MCF 10A (cell line): ENCODE measurements at places on chromosomes 12 and 14.

DNA sequence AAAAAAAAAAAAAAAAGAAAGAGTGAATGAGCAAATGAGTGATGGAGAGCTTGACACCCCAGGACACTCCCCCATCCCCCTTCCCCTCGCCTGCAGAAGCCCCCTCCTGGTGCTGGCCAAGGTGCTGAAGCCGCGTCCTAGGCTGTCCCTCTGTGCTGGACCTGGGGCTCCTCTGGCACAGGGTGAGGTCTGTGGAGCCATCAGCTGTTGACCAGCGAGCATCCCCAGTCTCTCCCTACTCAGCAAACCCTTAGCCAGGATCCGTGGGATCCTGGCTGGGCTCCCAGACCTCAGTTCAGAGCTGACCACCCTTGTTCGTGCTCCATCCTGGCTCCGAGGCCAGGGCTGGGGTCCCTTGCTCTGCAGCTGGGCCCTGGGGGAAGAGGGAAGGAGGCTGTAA is 5.4 kb upstream of the KIF26A start:
- no peak for DNase-seq
- no peak overlapping the region for H3K4me3 ChIP-seq
- no peak overlapping the region for H3K27ac ChIP-seq
- H3K36me3 ChIP-seq: no peaks in the 10 kb centered on the region
- no peaks in the 10 kb centered on the region for H3K4me1 ChIP-seq

GRCh38 chr12:97257726-97258125 is 204.9 kb upstream of the RMST start:
- H3K36me3 ChIP-seq: no peaks in the 10 kb centered on the region
- H3K27me3 ChIP-seq: peaks cover 32% of the 10 kb centered on the region
- no peak overlapping the region for H3K27ac ChIP-seq
- no peak for DNase-seq

- no peaks in the 10 kb centered on the region for H3K27me3 ChIP-seq
- H3K36me3 ChIP-seq: no peaks in the 10 kb centered on the region
- no peak for DNase-seq
- H3K27ac ChIP-seq: no peak overlapping the region
- peaks cover 20% of the 10 kb centered on the region for H3K4me1 ChIP-seq
Observed at GRCh38 chr12:92046557-92047392, 98.9 kb downstream of the BTG1 start.

DNA sequence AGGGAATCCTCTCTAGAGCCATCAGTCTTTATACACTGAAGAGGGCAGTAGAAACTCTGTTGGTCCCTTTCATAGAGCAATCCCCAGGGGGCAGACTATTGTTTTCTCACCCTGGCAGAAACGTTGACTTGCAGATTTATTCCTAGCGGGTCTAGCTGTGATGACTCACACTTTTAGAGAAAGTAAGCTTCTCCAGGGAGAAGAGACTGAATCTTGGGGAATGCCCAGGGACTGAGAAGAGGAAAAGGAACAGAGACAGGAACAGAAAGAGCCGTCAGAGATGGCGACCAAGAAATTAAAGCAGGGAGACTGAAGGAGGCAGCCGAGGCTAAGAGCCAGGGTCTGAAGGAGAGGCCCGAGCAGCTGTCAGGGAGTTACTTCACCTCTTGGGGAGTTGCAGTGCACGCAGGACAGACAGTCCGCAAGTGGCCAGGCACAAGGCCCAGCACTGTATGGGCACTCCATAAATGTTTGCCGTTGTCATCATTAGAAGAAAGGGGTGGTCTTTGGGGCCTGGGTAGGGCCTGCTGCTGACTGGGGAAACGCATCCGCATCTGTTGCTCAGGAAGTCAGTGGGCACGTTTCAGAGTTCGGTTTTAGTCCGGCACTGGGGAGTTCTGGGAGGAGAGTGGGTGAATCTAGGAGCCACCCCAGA is 13.0 kb downstream of the PLEKHG6 start:
- H3K4me3 ChIP-seq: peak overlapping the region; percentile 3
- H3K4me1 ChIP-seq: peaks cover 38% of the 10 kb centered on the region
- H3K27ac ChIP-seq: peak overlapping the region; percentile 68
- peaks cover 38% of the 10 kb centered on the region for H3K36me3 ChIP-seq

- H3K4me1 ChIP-seq: peaks cover 18% of the 10 kb centered on the region
- no peaks in the 10 kb centered on the region for H3K27me3 ChIP-seq
- H3K36me3 ChIP-seq: peaks cover 30% of the 10 kb centered on the region
- DNase-seq: no peak
- peak overlapping the region; percentile 98 for H3K27ac ChIP-seq
- H3K4me3 ChIP-seq: peak overlapping the region; percentile 86
Observed at GRCh38 chr14:49766839-49767238, 1.1 kb upstream of the KLHDC2 start.

- H3K4me1 ChIP-seq: peaks cover 14% of the 10 kb centered on the region
- H3K36me3 ChIP-seq: peaks cover 31% of the 10 kb centered on the region
- H3K4me3 ChIP-seq: no peak overlapping the region
- no peaks in the 10 kb centered on the region for H3K27me3 ChIP-seq
Observed at GRCh38 chr14:61719344-61720293, 24.3 kb downstream of the HIF1A start.

DNA sequence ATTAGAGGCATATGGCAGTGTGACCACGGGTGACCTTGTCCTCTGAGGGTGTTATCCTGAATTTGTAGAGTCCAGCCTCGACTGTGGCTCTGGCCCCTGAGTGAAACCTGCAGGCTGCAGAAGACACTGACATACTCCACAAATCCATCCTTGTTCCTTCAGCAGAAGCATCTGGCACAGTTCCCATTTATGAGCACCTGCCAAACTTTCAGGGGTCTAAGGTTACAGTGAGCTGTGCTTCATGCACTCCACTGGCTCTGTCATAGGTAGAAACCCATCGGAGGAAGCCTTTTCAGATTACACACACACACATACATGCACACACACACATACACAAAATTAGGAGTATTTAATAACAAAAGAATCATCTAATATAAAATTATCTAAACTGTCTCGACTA is 13.6 kb upstream of the NUAK1 start:
- no peak overlapping the region for H3K27ac ChIP-seq
- no peak overlapping the region for H3K4me3 ChIP-seq
- no peaks in the 10 kb centered on the region for H3K36me3 ChIP-seq
- H3K4me1 ChIP-seq: no peaks in the 10 kb centered on the region
- DNase-seq: no peak
- H3K27me3 ChIP-seq: no peaks in the 10 kb centered on the region

GRCh38 chr12:56935752-56936151 is 1.5 kb upstream of the SDR9C7 start:
- H3K27me3 ChIP-seq: no peaks in the 10 kb centered on the region
- H3K36me3 ChIP-seq: no peaks in the 10 kb centered on the region
- DNase-seq: no peak
- H3K27ac ChIP-seq: no peak overlapping the region

DNA sequence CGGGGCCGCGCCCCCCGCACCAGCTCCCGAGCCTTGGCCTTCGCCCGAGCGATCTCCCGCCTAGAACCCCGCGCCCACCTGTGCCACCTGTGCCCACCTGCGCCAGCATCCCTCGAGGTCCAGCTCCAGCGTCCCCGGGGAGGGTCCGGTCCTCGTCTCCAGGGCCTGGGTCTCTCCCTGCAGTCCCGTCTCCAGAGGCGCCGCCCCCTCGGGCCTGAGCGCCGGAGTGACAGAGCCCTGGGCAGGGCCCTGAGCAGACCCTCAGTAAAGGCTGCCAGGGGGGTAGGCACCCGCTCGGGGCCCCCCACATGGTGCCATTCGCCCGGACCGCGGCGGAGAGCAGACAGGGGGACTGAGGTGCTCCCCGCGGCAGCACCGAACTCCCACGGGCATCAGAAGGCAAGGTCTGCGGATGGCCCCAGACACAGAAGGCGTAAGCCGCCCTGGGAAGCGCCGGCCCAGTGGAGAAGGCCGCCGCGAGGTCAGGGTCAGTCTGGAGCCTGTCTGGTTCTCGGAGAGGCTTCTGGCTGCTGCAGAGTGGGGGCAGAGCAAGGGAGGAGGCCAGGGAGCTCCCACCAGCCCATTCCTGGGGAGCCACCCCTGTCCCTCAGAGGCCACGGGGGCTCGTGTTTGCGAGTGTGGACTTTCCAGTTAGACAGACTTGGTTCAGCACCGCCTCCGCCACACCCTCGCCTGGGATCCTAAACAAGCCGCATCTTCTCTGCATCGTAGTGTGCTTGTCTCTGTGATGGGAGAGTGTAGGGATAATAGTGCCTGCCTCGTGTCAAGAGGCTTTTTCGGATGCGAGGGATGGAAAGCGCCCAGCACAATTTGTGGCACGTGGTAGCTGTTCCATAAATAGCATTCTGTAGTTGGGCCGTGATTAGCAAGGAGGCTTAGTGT is 1.1 kb upstream of the PPP1R13B start:
- peak overlapping the region; percentile 58 for H3K4me3 ChIP-seq
- H3K4me1 ChIP-seq: peaks cover 9% of the 10 kb centered on the region
- H3K27me3 ChIP-seq: no peaks in the 10 kb centered on the region
- peaks cover 6% of the 10 kb centered on the region for H3K36me3 ChIP-seq
- H3K27ac ChIP-seq: no peak overlapping the region

DNA sequence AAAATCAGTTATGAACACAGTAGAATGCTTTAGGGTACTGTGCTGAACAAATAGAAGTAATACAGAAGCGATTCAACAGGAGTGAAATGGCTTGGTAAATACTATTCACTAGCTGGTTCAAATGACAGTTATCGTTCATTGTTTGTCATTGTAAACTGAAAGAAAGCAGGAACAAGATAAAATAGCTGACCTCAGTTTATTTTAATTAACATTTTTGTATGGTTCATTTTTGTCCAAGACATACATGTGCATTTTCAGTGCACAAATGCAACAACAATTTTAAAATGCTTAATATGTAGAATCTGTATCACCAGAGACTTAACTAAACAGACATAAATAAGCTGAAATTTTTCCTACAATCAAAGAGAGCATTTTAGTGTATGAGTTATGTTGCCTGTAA is 49.9 kb downstream of the ALX1 start:
- no peaks in the 10 kb centered on the region for H3K36me3 ChIP-seq
- no peak overlapping the region for H3K27ac ChIP-seq
- peaks cover 8% of the 10 kb centered on the region for H3K4me1 ChIP-seq
- no peak for DNase-seq
- H3K4me3 ChIP-seq: no peak overlapping the region

DNA sequence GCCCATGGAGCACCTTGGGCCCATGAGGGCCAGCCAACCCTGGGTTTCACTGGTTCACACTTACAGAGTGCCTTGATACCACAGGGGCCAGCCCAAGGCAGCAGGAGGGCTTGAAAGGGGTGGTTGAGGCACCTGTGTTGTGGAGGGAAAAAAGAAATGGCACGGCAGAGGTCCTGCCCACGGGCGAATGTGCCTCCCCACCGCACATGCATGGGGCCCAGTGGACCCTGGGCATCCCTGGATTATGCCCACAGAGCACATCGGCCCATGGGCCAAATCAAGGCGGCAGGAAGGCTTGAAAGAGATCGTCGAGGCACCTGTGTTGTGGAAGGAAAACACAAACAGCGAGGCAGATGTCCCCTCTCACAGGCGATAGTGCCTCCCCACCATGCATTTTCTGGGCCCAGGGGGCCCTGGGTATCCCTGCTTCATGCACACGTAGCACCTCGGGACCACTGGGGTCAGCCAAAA is 378.1 kb downstream of the ALG10 start:
- H3K4me3 ChIP-seq: no peak overlapping the region
- no peak overlapping the region for H3K27ac ChIP-seq
- DNase-seq: no peak

GRCh38 chr14:105767315-105767714 is 240.9 kb downstream of the TMEM121 start:
- DNase-seq: no peak
- H3K27ac ChIP-seq: no peak overlapping the region
- no peak overlapping the region for H3K4me3 ChIP-seq
- no peaks in the 10 kb centered on the region for H3K4me1 ChIP-seq
- no peaks in the 10 kb centered on the region for H3K27me3 ChIP-seq
- peaks cover 6% of the 10 kb centered on the region for H3K36me3 ChIP-seq

DNA sequence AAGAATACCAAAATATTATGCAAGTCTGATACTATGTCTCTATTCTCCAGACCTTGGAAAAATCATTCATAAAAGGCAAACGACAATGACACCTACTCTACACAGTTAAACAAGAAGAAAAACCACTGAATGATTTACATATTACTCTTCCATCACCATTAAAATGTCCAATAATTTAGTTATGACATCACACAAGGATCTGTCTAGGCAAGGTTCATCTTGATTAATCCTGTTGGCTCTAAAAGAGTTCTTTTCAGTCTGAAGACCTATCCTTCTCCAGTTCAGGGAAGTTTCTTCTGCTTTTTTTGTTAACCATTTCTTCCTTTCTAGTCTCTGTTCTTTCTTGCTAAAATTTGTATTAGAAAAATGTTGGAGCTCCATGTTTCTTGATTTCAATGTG is 64.0 kb downstream of the OSBPL8 start:
- H3K4me3 ChIP-seq: no peak overlapping the region
- no peak overlapping the region for H3K27ac ChIP-seq
- no peaks in the 10 kb centered on the region for H3K27me3 ChIP-seq
- peaks cover 6% of the 10 kb centered on the region for H3K36me3 ChIP-seq

- no peak overlapping the region for H3K4me3 ChIP-seq
- H3K27ac ChIP-seq: no peak overlapping the region
- H3K36me3 ChIP-seq: peaks cover 49% of the 10 kb centered on the region
- no peaks in the 10 kb centered on the region for H3K4me1 ChIP-seq
- H3K27me3 ChIP-seq: no peaks in the 10 kb centered on the region
- peak; percentile 38 for DNase-seq
Observed at GRCh38 chr14:55373784-55374705, 37.6 kb downstream of the ATG14 start.

DNA sequence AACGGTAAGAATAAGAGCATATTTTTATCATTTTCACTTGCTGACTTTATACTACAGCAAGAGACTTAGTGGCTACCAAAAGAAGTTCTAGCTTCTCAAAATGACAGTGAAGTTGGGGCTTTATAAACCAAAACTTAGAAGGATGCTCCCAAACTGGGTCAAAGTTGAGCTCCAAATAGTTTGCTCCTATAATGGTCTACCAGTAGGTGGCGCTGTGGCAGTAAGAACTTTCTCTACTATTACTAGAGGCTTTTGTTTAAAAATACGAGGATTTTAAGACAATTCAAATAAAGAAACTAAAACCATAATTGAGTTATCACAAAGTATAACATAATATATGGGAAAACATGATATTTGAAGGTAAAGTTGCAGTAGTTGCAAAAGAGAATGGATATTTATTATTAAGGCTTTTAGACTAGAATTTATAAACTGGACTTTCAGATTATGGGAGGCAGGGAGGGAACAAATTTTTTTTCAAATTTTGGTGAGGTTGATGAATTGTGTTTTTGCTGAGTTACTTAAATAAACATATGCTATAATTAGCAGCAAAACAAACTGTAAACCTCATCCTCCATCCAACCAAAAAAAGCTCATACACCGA is 75.0 kb downstream of the TGFB3 start:
- H3K36me3 ChIP-seq: peaks cover 6% of the 10 kb centered on the region
- peak; percentile 69 for DNase-seq
- no peak overlapping the region for H3K4me3 ChIP-seq
- H3K27me3 ChIP-seq: no peaks in the 10 kb centered on the region
- peaks cover 11% of the 10 kb centered on the region for H3K4me1 ChIP-seq
- no peak overlapping the region for H3K27ac ChIP-seq

- no peaks in the 10 kb centered on the region for H3K27me3 ChIP-seq
- peaks cover 16% of the 10 kb centered on the region for H3K4me1 ChIP-seq
- H3K36me3 ChIP-seq: peaks cover 7% of the 10 kb centered on the region
- no peak overlapping the region for H3K4me3 ChIP-seq
Observed at GRCh38 chr14:30242744-30243143, 315.1 kb upstream of the PRKD1 start.

GRCh38 chr12:127383281-127383680 is 883.7 kb upstream of the TMEM132C start:
- H3K27ac ChIP-seq: no peak overlapping the region

- H3K36me3 ChIP-seq: no peaks in the 10 kb centered on the region
- no peak for DNase-seq
- H3K27me3 ChIP-seq: no peaks in the 10 kb centered on the region
- H3K4me1 ChIP-seq: peaks cover 6% of the 10 kb centered on the region
Observed at GRCh38 chr14:52051251-52051650, 17.6 kb downstream of the NID2 start.
